ENCODE measurements at places on chromosomes 6 and 20.

DNA sequence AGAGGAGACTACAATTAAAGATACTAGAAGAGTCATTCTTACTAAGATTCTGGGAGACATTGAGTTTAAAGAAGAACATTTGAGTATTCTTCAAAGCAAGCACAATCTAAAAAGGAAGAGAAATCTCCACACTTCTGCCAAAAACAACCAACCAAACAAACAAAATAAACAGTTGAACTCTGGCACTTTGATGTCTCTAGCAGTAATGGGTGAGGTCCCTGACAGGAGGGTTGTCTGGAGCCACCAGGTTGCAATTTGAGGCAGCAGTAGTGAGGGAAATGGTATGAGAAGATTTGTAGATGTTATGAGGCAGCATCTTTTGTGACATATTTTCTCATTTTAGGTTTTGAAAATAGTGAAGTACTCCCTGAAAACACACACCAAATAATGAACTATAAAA lies 108.1 kb downstream of the PHF3 start:
- DNase-seq: no peak

DNA sequence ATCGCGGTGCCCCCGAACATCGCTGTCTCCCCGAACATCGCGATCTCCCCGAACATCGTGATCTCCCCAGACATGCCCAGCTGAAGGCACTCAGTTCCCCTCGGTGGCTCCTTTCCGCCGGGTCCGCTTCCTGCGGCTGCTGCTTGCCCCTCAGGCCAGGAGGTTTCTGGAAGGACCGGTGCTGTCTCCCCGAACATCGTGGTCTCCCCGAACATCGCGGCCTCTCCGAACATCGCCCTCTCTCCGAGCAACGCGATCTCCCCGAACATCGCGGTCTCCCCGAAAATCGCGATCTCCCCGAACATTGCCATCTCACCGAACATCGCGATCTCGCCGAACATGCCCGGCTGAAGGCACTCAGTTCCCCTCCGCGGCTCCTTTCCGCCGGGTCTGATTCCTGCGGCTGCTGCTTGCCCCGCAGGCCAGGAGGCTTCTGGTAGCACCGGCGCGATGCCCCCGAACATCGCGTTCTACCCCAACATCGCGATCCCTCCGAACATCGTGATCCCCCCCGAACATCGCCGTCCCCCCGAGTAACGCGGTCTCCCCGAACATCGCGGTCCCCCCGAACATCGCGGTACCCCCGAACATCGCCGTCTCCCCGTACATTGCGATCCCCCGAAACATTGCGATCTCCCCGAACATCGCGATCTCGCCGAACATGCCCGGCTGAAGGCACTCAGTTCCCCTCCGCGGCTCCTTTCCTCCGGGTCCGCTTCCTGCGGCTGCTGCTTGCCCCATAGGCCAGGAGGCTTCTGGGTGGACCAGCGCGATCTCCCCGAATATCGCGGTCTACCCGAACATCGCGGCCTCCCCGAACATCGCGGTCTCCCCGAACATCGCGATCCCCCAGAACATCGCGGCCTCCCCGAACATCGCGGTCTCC lies 808 bp downstream of the ULBP1 start:
- no peak for DNase-seq

DNA sequence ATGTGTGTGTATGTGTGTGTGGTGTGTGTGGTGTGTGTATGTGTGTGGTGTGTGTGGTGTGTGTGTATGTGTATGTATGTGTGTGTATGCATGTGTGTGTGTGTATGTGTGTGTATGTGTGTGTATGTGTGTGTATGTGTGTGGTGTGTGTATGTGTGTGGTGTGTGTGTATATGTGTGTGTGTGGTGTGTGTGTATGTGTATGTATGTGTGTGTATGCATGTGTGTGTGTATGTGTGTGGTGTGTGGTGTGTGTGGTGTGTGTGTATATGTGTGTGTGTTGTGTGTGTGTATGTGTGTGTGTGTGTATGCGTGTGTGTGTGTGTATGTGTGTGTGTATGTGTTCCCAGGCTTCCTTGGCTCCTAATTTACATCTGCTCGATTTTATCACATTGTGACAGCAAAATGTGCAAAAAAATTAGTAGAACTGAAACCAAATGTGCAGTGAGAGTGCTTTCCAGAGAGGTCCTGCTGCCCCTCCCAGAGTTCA lies 234.5 kb downstream of the BMP7 start:
- DNase-seq: no peak

- no peak for DNase-seq
Observed at GRCh38 chr20:58483470-58483869, 31.7 kb downstream of the APCDD1L start.

GRCh38 chr6:99612551-99613408 lies 6.1 kb downstream of the PRDM13 start:
- no peak for DNase-seq

- no peak for DNase-seq
Observed at GRCh38 chr6:113137426-113137825, 719.7 kb upstream of the MARCKS start.

- DNase-seq: no peak
Observed at GRCh38 chr20:58839991-58840747, 10.5 kb downstream of the GNAS-AS1 start.

- DNase-seq: no peak
Observed at GRCh38 chr6:68127074-68127473, 508.0 kb upstream of the ADGRB3 start.

- DNase-seq: peak; percentile 38
Observed at GRCh38 chr20:3174442-3175261, 1.3 kb upstream of the LZTS3 start.

DNA sequence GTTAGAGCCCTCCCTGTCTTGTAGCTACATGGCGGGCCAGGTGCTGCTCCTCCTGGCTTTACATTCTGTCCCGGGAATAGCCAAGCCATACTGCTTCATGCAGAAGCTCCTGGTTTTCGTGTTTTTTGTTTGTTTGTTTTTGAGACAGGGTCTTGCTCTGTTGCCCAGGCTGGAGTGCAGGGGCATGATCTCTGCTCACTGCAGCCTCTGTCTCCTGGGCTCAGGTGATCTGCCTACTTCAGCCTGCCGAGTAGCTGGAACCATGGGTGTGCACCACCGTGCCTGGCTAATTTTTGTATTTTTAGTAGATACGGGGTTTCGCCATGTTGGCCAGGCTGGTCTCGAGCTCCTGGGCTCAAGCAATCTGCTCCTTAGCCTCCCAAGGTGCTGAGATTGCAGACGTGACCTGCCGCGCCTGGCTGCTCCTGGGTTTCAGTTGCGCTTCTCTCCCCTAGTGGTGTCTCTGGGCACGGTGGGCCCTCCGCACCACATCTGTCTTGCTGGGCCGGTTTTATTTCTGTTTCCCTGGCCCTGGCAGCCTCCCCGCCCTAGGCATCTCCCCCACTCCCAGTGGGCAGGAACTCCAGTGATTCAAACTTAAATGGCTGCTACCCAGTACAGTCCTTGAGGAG lies 12.9 kb downstream of the CDYL start:
- DNase-seq: no peak

DNA sequence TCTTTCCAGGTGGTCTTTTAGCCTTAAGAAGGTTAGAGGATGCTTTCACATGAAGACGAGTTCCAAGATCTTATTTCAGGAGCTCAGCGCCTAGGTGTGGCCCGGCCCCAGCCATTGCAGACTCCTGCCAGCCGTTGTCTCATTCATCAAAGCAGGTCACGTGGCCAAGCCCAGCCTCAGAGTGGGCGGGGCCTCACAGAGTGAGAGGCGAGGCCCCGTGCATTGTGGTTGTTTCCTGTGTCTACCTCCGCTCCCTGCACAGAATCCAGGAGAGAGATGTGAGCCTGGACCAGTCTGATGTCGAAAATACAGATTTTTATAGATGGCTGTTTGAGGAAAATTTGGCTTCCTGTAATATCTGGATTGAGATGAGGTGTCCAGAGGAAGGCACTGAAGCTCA lies 49.2 kb upstream of the CST5 start:
- DNase-seq: no peak

- DNase-seq: peak; percentile 79
Observed at GRCh38 chr6:87714093-87714842, 12.2 kb upstream of the AKIRIN2 start.
